ENCODE measurements at places on chromosomes 4 and X.

GRCh38 chr4:143375326-143376073 lies 38.8 kb downstream of the GAB1 start:
- no peaks in the 10 kb centered on the region for H3K36me3 ChIP-seq
- peak; percentile 58 for DNase-seq
- no peaks in the 10 kb centered on the region for H3K27me3 ChIP-seq
- H3K4me3 ChIP-seq, result no peak overlapping the region
- H3K4me1 ChIP-seq, result no peaks in the 10 kb centered on the region

DNA sequence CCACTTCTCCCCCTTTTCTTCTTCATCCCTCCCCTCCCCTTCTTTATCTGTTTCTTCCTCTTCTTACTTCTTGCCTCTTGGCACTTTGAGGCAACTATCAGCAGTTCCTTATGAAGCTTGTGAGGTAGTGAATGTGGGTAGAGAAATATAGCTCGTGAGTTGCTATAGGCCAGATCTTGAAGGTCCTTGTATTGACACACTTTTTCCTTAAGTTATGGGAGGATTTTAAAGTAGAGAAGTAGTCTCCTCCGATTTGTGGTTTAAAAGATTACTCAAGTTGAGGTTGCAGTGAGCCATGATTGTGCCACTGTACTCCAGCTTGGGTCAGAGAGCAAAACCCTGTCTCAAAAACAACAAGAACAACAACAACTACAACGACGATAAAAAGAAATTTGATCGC lies 3.4 kb upstream of the RRAGB start:
- peaks cover 53% of the 10 kb centered on the region for H3K4me1 ChIP-seq
- no peaks in the 10 kb centered on the region for H3K27me3 ChIP-seq
- H3K4me3 ChIP-seq, result no peak overlapping the region
- no peaks in the 10 kb centered on the region for H3K36me3 ChIP-seq

DNA sequence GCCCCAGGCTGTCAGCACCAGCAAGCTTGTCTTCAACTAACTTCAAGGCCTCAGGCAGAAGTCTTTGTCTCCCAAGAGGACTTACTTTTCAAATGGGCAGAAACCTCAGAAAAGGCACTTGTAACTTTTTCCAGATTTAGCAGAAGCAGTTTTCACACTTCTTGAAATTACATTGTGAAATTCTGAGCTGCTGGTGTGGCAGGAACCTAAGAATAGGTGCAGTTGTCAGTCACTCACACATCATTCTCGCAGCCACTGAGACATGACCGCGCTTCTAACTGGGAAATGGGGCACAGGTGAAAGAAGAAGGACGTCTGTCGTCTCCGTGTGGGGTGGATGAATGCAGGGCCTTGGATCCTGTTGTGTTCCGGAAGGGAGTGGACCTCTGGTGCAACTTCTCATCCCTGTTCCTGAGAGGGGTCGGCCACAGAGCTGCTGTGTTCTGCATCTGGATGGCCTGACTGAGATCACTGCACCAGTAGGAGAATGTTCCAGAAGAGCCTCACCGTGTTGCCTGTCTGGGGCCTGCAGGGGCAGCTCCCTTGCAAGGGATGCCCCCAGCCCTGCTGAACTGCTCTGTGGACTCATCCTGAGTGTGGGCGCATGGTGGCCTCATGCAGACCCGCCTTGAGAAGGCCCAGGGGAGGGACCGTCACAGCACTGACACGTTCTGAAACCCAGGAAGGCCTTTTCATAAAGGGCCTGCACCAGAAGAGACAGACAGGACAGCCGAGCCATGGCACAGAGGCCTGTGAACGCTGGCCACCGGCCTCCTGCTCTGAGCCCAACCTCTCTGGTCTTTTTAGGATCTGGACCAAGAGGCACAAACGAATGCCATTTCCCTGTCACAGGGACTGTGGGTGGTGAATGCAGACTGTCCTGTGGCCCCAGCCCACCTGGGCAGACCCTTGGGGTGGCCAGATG lies 18.7 kb downstream of the NAT8L start:
- no peaks in the 10 kb centered on the region for H3K27me3 ChIP-seq
- H3K36me3 ChIP-seq, result no peaks in the 10 kb centered on the region
- H3K27ac ChIP-seq, result no peak overlapping the region
- no peak for DNase-seq

GRCh38 chrX:42954880-42955279 lies 176.9 kb upstream of the PPP1R2C start:
- H3K36me3 ChIP-seq, result no peaks in the 10 kb centered on the region
- no peak overlapping the region for H3K27ac ChIP-seq
- no peaks in the 10 kb centered on the region for H3K27me3 ChIP-seq
- H3K4me3 ChIP-seq, result no peak overlapping the region
- no peak for DNase-seq
- no peaks in the 10 kb centered on the region for H3K4me1 ChIP-seq

- no peak overlapping the region for H3K27ac ChIP-seq
- DNase-seq, result no peak
- no peaks in the 10 kb centered on the region for H3K4me1 ChIP-seq
- H3K27me3 ChIP-seq, result no peaks in the 10 kb centered on the region
- H3K4me3 ChIP-seq, result no peak overlapping the region
Measured at GRCh38 chr4:158588285-158588684, 66.6 kb downstream of the RXFP1 start.
